ENCODE measurements at places on chromosomes 2 and 18. TPM values are rescaled to one million over a fixed set of nuclear protein-coding genes. Genes with fewer than 3 reads are reported as not detected.

The HOXD10 gene
- not detected for total RNA-seq

The LYPD6B gene
- total RNA-seq: not detected

The MATN3 gene
- total RNA-seq: not detected

The PID1 gene
- total RNA-seq: not detected

The CNDP1 gene
- total RNA-seq: not detected

The THSD7B gene
- not detected for total RNA-seq

The MAP4K4 gene
- 122 TPM for total RNA-seq

The CNOT9 gene
- total RNA-seq: 55.0 TPM

GRCh38 chr2:31446848-31447247, 32.3 kb upstream of the XDH start:
- no peak for DNase-seq

- no peak for DNase-seq
Observed at GRCh38 chr2:1715184-1716013, 28.9 kb downstream of the PXDN start.

DNA sequence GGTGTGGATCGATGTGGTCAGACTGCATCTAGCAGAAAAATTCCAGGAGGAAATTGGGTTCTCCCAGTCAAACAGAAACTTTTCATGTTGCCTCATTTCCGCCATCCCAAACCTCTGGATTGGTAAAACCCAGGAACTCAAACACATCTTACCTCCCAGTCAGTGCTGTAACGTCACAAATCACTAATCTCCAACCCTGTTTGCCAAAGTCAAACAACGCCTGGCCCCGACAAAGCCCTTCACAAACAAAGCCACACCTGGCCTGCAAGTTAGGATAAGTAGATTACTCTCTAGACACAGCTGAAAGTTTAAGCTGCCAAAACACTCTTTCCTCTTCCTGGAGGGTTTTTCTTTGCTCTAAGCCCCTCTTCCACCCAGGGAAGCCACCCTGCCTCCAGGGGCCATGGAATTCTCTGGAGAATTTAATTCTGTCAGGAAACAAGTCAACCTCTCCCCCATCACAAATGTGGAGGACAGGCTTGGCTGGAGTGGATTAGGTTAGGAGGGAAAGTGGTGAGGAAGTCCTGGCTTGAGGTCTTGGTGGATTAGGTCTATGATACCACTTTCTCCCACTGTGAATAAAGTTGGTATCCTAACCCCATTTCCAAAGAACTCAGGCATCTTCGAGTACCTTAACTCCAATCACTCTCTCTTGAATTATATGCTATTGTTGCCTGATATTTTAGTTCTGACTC, 86.7 kb downstream of the LYPD6B start:
- no peak for DNase-seq

- DNase-seq: no peak
Observed at GRCh38 chr18:44726059-44726421, 45.4 kb downstream of the SETBP1 start.

GRCh38 chr2:144650907-144651306, 131.0 kb upstream of the ZEB2 start:
- DNase-seq: no peak

Measured in naive thymus-derived CD8-positive, alpha-beta T cell (primary cell).